Cortex of kidney (tissue), 1 donor: ENCODE measurements at places on chromosomes 7 and 10.

GRCh38 chr10:133618851-133619250 is 7.7 kb downstream of the FRG2B start:
- no peak for DNase-seq

DNA sequence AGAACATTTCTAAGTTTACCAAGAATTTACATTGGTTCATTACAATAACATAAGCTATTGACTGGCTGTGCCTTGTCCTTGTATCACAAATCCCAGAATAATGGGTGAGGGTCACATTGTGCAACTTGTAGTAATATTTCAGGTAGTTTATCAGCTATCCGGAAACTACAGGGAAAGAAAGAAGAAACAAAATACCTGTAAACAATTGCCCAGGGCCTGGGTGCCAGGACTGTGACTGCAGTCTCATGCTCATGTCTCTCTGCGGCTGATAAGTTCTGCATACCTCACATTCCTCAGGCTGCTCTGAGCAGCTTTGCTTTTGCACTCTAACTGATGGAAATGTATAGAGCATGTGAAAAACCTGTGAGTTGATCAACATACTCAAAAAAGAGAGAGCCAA is 131.8 kb upstream of the TRIM24 start:
- DNase-seq: no peak

- no peak for DNase-seq
These were observed 178.9 kb downstream of the STK31 start for GRCh38 chr7:23888958-23889357.

DNA sequence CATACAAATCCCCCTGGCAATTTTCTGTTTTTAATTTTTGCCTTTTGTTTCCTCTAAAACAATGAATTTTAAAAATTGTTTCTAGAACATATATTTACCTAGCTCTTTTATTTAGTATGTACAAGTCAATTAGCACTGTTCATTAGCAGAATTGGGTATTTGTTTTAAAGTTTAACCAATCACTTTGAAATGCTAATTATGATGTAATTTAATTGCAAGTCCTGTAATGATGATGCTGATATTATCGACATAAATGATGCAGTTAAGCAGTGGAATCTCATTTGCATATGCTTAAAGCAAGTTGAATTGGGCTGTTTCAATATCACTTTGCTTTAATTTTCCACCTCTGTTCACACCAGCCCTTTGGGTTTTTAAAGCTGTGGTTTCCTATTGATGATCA is 2.7 kb downstream of the FOXP2 start:
- no peak for DNase-seq

DNA sequence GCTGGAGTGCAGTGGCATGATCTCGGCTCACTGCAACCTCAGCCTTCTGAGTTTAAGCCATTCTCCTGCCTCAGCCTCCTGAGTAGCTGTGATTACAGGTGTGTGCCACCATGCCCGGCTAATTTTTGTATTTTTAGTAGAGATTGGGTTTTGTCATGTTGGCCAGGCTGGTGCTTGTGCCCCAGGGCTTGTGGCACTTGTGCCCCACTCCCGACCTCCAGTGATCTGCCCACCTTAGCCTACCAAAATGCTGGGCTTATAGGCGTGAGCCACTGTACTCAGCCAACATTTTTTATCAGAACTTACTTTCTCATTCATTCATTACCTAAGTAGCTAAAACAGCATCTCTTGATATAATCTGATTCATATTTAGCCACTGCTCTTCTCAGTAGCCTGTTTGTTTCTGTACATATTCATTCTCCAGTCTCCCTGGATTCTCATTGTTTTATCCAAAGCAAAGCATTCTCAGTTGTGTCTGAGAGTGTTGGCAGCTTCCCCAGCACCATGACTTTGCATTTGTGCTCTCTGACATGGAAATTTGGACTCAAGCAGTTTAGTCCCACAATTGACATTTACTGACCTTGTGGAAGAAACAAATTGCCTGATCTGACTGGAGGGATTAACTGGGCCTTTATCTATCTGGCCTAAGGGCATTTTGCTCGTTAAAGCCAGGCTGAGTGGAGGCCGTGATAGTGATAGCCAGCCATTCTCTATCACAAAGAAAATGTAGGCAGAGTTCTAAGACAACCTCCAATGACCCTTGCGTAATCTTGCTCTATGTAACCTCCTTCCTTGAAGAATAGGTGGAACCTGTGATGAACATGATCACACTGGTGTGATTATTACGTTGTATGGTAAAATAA is 44.9 kb downstream of the AKR1B15 start:
- DNase-seq: no peak

DNA sequence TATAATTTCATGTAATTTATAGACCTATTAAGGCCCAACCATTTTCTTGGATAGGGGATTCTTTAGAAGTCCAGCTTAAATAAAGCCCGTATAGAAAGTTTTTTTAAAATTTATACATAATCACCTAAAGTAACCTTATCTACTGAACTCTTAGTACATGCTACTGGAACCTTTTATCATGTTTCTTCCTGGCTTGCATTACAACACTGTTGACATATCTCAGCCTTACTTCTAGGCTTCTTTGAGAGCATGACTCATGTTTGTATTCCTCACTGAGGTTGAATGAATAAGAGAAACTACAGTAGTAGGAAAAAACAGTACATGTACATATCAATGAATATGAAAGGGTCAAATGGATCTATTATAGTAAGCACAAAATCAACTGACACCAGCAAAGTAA is 8.2 kb upstream of the MAGI2 start:
- DNase-seq: no peak

- no peak for DNase-seq
These were observed 256.6 kb downstream of the USP6NL start for GRCh38 chr10:11354823-11355222.

DNA sequence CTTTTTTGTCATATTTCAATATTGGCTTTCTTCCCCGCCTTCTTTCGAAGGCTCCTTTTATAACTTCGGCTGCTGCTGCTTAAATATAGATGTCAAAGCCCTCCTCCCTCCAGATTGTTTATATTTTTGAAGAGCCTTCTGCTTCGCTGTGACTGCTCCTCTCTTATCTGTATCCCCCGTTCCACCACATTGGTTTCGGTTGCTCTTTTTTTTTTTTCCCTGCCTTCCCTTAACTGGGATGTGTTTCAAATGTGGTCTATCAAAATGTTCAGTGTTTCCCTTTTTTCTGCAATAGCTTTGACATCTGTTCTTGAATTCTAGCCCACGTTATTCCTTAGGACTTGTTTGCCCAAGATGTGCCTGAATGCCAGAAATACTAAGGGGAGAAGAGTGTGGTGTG is 96.4 kb downstream of the CUX1 start:
- no peak for DNase-seq

DNA sequence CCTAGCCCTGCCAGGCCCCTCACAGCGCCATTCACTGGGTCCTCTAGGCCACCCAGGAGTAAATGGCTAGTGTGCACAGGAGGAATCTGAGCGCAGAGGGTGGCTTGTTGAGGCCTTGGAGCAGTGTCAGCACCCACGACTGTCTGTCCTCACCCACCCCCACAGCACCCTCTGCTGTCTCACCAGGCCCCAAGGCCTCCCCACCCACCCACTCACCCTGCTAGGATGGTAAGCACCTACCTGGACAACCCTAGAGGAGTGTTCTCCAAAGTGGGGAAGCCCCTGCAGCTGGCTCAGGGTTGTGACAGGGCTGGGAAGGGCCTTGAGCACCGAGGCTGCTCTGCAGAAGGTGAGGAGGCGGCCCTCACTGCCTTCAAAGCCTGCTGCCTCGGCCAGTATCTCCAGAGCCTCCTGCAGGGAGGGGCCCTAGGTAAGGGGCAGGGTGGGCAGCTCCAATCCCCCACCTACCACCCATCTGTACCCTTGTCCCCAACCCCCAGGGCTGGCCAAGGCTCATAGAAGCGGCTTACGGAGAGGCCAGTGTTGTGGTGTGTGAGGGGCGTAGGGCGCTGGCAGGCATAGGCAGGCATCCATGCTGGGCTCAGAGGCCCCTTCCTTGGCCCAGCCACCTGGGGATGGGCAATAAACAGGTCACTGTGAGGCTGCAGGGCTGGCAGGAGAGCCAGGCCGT is 2.9 kb downstream of the POLM start:
- DNase-seq: no peak

- no peak for DNase-seq
These were observed 118.8 kb downstream of the JAZF1 start for GRCh38 chr7:28061824-28062196.

- no peak for DNase-seq
These were observed 477.7 kb upstream of the TPK1 start for GRCh38 chr7:145313551-145313950.

DNA sequence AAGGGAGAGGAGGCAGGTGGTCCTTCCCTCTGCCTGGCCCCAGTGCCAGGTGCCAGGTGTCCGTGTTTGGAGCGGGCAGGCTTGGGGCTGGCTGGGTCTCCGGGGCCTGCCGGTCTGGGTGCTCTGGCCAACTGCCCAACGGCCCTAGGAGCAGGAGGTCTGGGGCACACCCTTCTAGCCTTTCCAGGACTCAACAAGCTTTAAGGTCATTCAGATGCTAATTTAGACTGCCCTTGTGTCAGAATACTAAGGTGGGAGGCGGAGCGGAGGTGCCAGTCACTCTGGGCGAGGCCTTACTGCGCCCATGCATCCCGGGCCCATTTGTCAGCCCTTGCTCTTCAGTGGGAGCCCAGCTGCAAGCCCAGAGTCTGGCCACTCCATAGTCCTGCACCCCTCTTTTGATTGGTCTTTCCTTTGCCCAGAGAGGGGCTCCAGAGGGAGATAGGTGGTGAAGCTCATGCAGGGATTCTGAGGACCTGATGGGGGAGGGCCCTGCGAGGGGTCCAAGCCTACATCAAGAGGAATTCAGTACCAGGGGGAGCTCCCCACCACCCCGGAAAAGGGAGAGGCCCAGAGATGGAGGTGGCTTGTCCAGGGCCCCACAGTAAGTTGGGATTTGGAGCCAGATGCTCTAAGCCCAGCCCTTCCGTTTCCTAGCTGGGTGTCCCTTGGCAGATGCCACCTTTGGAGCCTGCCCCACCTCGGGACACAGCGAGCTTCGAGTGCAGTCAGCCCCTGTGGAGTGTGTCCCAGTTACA is 1.3 kb downstream of the PGAM2 start:
- DNase-seq: no peak

DNA sequence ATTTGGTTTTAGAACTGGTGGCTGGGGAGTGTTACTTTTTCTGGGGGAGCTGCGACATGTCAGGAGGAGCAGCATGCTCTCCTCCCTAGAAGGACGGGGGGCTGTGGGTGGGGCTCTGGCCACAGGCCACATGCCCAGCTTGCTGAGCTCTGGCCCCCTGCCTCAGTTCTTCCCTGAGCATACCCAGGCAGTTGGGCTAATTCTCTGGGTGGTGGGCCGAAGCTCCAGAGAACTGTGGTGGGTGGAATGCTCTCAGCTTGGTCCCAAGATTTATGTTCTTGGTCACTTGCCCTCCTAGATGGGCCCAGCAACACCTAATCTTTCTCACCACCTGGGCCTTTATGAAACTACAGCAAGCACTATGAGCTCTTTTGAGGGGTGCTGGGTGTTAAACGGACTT is 5.1 kb upstream of the ZNF775 start:
- no peak for DNase-seq

DNA sequence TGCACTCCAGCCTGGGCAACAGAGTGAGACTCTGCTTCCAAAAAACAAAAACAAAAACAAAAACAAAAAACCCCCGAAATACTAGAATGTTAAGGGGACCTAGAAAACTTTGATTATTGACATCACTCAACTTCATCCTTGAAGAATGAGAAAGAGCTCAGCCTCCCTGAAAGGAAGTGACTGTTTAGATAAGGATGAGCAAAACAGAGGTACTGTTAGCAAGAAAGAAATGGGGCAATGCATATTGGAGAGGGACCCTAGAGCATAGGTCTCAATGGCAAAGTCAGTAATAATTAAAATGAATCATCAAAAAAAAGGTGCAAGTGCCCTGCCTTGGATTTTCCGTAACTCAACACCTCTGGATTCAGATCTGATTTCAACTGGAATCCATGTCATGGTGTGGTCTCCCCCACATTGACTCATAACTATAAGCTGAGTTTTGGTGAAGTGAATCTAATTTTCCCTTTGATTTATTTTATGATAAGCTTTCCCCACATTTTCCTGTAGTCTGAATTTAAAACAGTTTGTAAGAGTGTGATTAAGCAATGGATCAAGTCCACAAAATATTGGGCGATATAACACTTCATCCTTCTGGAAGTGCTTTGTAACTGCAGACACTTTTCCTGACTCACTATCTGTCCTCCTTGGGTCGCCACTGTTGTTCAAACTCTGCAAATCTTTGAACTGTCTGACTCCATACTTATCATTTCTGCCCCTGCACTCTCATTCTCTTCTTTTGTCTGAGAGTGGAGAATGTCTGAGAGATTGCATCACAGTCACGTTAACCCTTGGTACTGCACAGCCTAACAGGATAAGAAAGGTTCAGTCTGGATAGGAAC is 224.8 kb upstream of the LYZL1 start:
- DNase-seq: no peak

- DNase-seq: no peak
These were observed 99.9 kb upstream of the SKAP2 start for GRCh38 chr7:26964156-26964808.
